ENCODE measurements at places on chromosomes 5 and 9. TPM values are rescaled to one million over a fixed set of nuclear protein-coding genes. Genes with fewer than 3 reads are reported as not detected.
A peak's percentile ranks its signal among the peaks of the same experiment; 100 is the strongest.

DNA sequence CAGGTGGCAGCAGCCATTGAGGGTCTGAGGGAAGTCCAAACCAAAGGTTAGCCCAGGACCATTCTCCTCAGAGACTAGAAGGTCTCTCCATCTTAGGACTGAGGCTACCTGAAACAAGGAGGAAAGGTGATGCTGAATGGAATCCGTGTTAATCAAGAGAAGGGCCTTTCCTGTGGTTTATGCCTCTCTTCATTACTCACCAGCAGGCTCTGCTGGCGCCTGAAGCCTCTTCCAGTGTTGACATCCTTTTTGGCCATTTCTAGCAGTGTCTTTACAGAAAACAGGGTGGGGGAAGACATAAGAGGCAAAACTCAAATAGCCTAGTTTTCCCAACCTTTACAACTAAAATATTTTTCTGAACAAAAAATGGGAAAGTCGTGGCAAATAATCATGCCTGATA, 98.0 kb downstream of the ENC1 start:
- no peaks in the 10 kb centered on the region for H3K27me3 ChIP-seq
- no peak overlapping the region for H3K4me3 ChIP-seq
- no peak overlapping the region for H3K27ac ChIP-seq

GRCh38 chr5:160773646-160774410, 78.2 kb downstream of the ATP10B start:
- H3K27me3 ChIP-seq: no peaks in the 10 kb centered on the region
- no peak overlapping the region for H3K27ac ChIP-seq
- no peaks in the 10 kb centered on the region for H3K4me1 ChIP-seq
- H3K36me3 ChIP-seq: no peaks in the 10 kb centered on the region
- DNase-seq: no peak
- H3K4me3 ChIP-seq: no peak overlapping the region

- H3K27me3 ChIP-seq: no peaks in the 10 kb centered on the region
- H3K4me3 ChIP-seq: no peak overlapping the region
- no peak for DNase-seq
- H3K36me3 ChIP-seq: no peaks in the 10 kb centered on the region
- H3K27ac ChIP-seq: no peak overlapping the region
Measured at GRCh38 chr5:59684388-59685190, 208.9 kb downstream of the PDE4D start.

- no peaks in the 10 kb centered on the region for H3K27me3 ChIP-seq
- no peak overlapping the region for H3K4me3 ChIP-seq
Measured at GRCh38 chr5:136420168-136420898, 55.0 kb upstream of the TRPC7 start.

GRCh38 chr5:168740092-168740800, 161.1 kb upstream of the PANK3 start:
- DNase-seq: no peak
- H3K27me3 ChIP-seq: no peaks in the 10 kb centered on the region
- no peak overlapping the region for H3K27ac ChIP-seq
- no peak overlapping the region for H3K4me3 ChIP-seq
- H3K4me1 ChIP-seq: peaks cover 4% of the 10 kb centered on the region
- no peaks in the 10 kb centered on the region for H3K36me3 ChIP-seq

DNA sequence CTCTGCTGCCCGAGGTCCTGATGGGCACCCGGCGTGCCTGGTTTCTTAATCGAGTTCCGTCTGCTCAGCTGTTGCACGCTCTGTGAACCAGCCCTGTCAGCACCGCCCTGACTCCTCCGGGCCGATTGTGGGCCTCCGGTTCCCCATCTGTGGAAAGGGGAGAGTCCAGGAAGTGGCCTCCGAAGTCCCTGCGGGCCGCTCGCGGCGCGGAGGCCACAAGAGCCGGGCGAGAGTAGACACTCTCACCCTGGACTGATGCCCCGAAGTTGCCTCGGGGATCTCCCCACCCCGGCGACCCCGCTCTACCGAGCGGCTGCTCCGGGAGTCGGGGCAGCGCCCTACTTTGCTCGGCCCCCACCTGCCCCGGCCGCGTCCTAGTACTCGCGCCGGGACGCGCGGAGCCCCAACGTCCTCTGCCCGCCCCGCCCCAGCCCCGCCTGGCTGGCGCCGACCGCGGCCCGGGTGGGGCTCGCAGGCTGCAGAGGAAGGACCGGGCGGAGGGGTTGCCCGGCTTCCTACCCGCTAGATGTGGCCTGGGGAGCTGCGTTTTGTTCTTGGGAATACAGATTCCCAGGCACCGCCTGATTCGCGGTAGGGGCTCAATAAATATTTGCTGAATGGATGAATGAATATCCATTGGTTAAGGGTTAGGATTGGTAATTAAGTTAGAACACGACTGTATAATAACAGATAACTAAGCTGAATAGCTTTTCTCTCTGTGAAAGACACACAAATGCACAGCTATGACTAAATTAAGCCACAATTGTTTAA, 935 bp upstream of the ZNF367 start:
- H3K4me1 ChIP-seq: peaks cover 8% of the 10 kb centered on the region
- no peaks in the 10 kb centered on the region for H3K27me3 ChIP-seq
- H3K36me3 ChIP-seq: no peaks in the 10 kb centered on the region
- H3K27ac ChIP-seq: peak overlapping the region; percentile 96
- peak; percentile 61 for DNase-seq
- H3K4me3 ChIP-seq: peak overlapping the region; percentile 74

GRCh38 chr5:112546946-112547592, 128.0 kb upstream of the EPB41L4A start:
- no peaks in the 10 kb centered on the region for H3K27me3 ChIP-seq
- no peak overlapping the region for H3K27ac ChIP-seq
- H3K36me3 ChIP-seq: no peaks in the 10 kb centered on the region
- H3K4me1 ChIP-seq: no peaks in the 10 kb centered on the region
- no peak overlapping the region for H3K4me3 ChIP-seq
- DNase-seq: no peak

DNA sequence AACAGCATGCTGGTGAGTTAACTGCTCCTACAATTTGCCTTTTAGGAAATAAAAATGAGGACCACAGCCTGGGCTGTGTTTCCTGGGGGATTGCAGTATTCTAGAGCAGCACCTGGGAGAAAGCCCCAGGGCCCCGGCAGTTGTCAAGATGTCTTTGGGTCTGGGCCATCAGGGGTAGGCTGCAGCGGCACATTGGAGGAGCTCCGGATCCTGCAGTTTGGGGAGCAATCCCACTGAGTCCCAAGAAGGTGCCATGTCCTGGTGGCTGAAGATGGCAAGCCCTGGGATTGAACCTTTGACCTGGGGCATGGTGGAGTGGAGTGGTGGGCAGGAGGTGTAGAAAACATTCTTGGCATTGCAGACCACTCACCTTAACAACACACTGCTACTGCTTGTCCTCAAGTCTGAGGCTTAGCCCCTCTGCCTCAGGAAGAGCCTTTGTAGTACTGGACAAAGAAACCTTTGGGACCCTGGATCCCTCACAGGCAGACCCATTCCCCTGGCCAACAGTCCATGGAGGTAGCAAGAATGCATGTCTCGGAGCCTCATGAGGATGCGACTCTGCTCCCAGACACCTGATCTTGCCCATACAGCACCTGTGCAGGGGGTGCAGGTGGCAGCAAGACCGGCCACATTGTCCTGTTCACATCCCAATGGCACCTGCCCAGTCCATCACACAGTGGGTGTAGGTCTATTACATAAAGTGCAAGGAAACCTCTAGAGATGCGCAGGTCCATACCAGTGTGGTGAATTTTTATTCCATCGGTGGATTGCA, 159.1 kb upstream of the IRX2 start:
- H3K27me3 ChIP-seq: no peaks in the 10 kb centered on the region
- no peak overlapping the region for H3K27ac ChIP-seq

C1QTNF3 gene
- total RNA-seq: 5.3 TPM

SLC4A9 gene
- 0.13 TPM for total RNA-seq

IL7R gene
- 3.4 TPM for total RNA-seq

PCDHB10 gene
- 3.1 TPM for total RNA-seq

TMEFF1 gene
- total RNA-seq: 1.2 TPM

TXN gene
- 84.4 TPM for total RNA-seq

Data from ovary (tissue), 10 donors.